Astrocyte of the spinal cord (primary cell): ENCODE measurements at places on chromosomes 6 and 20.

DNA sequence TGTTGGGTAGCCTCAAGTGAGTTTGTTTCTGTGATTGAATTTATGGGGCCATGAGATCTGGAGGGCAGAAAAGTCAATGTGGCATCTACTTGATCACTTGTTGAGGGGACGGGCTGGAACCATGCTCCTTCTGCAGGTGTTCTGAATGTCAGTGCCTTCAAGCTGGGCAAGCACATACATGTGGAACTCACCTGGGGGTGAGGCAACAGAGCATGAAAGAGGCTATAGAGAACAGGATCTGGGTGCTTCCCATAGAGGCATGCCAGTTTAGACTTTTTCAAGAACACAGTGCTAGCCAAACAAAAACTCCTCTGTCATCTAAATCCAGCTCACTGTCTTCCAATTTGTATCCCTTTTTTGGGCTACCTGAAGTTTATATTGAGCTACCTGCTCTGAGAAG is 77.8 kb upstream of the SLC35B3 start:
- no peak for DNase-seq

GRCh38 chr6:104630955-104631354 is 228.8 kb downstream of the HACE1 start:
- DNase-seq: no peak

- DNase-seq: no peak
These were observed 49.1 kb upstream of the PLCB1 start for GRCh38 chr20:8082989-8083388.

DNA sequence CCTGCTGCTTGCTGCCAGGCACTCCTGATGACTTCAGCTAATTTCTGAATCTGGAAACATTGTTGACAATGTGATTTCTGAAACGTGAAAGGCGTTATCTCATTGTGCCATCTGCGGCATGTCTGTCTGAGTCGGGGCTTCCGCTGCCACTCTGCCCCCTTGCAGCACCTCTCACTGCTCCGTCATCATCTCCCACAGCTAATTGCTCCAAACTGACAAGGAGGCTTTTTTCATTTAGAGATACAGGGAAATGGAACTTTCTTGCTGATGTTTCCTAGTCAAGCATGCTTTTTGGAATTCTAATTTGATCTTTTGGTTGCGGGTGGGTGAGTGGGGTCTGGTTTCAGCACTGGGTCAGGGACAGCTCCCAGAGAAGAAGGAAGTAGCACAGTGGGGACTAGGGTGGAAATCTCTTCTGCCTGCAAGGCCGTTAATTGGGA is 233.5 kb downstream of the DHX35 start:
- DNase-seq: no peak

GRCh38 chr6:156883497-156884252 is 106.5 kb downstream of the ARID1B start:
- DNase-seq: no peak
